Mucosa of gallbladder (tissue), 1 donor: ENCODE measurements at places on chromosomes 7 and 10.
A peak's percentile ranks its signal among the peaks of the same experiment; 100 is the strongest.

DNA sequence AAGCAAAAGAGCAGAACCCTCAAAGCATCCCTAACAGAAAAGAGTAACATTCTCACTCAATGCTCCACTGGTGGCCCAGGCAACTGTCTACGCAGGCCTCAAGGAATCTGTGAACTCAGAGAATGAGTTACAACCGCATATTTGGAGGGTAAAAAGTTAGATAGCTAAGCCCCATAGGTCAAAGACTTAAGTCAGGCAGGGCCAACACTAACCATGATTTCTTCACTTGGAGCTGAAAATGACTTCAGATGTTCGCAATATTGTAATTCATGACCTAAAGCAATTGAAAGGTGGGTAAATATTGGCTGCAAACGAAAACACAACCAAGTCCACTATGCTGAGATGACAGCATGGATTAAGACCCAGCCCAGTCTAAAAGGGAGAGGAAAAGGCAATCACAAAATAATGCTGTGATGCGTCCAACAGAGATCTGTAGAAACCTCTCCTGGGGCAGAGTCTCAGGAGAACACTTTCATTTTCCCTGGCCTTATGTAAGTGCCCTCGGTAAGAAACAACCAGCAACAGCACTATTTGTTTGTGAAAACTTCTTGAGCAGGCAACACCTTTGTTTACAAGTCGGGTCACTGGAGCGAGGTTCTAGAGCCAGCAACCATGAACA, 176.5 kb downstream of the TNS3 start:
- no peak for DNase-seq

DNA sequence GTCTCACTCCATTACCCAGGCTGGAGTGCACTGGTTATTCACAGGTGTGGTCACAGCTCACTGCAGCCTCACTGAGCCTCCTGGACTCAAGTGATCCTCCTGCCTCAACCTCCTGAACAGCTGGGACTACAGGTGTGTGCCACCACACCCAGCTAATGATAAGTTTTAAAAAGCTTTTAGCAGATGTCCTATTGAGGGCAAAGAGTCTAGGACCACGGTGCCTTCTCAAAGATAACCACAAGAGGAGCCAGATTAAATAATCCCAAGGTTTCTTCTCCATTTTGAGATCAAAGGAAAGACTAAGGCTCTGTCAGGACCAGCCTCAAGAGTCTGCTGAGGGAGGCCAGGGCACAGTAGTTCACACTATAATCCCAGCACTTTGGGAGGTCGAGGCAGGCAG, 4.7 kb downstream of the ATP5MF start:
- DNase-seq, result no peak

- DNase-seq, result peak; percentile 71
Measured at GRCh38 chr10:91163869-91164474, 56.5 kb upstream of the PCGF5 start.

GRCh38 chr7:36937754-36938563, 213.7 kb upstream of the AOAH start:
- no peak for DNase-seq

DNA sequence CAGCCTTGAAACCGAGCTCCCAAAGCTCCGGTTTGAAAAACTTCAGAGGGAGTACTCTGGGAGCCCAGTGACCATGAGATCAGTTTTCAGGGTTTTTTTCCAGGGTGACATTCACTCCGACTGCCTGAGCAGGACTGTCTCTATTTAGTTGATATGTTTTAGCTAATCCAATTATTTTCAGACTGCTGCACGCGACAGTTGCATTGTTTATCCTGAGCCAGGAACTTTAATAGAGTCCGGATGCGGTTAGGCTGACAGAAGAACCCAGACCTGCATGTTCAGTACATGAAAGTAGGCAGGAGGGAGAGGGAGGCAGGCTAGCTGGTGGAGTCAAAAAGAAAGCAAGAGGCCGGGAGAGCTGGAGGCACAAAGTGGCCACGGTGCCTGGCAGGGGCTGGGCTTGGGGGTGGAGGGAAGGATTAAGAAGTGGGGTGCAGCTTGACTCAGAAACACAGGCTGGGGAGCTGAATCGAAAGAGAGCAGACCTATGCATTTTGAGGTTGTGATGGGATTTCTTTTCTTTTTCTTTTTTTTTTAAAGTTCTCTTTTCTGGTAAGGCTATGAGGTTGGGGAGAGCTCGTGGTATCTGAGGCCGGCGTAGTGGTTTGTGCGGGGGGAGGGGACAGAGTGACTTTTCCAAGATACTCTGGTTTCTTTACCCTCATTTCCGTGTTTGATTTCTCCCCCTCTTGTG, 5.7 kb downstream of the GATA3 start:
- no peak for DNase-seq

DNA sequence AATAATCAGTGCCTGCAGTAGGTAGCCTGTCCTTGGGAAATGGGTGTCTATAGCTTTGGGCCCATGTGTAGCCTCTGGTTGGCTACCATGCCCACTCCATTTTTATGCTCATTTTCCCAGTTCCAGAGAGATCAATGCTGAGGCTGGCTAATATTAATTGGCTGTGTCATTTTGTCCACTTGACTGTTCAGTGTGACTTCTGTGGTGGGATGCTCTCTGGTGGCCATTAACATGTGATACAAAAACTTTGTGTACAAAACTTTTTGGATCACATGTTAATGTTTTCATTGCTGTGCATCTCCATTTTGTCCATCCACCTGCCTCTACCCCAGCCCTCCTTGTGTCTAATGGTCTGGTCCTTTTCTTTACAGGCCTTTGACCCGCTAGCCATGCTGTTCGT, 22.7 kb downstream of the VIM start:
- DNase-seq, result no peak
